SW 1271 (cell line): ENCODE measurements at places on chromosomes 1 and 21.

GRCh38 chr1:25431955-25432719 lies 1.4 kb downstream of the MACO1 start:
- no peak for DNase-seq

DNA sequence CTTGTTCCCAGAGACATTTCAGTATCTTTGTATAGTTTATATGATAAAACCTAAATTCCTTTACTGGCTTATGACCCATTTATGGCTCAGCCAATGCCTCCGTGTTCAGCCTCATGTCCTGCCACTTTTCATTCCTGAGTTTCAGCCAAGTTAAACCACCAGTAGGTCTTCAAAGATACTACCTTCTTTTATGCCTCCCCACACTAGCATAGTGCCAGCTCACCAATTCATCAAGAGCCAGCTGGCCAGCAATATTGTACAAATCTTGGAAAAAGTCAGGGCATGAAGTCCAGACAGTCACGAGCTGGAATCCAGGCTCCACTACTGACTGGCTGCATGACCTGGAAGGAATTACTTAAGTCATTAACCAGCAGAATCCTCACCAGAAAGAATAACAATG lies 446.0 kb downstream of the GPATCH2 start:
- DNase-seq, result no peak

GRCh38 chr1:24830680-24831272 lies 85.5 kb downstream of the CLIC4 start:
- DNase-seq, result no peak

GRCh38 chr1:38829368-38829767 lies 30.2 kb downstream of the RRAGC start:
- no peak for DNase-seq
